Renal cortex interstitium (tissue), 15 donors: ENCODE measurements at places on chromosomes 5 and 9. TPM values are rescaled to one million over a fixed set of nuclear protein-coding genes. Genes with fewer than 3 reads are reported as not detected.

GRCh38 chr5:60604771-60605170 lies 95.2 kb downstream of the DEPDC1B start:
- no peak for DNase-seq

DNA sequence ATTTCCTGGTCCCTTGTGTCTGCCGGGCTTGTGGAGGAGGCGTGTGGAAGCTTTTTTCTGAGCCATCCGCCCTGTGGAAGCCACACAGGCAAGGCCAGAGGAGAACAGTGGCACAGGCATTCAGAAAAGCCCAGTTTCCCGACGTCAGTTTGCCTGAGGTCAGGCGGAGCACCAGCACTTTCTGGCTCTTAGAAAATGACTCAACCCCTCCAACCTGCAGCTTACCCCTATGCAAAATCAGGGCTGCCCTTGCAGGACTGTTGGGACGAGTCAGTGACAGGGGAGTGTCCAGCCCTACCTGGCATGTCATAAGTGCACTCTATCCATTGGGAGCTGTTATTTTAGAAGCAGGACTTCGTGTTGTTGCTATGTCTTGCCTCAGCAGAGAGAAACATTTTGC lies 216.0 kb downstream of the NR3C1 start:
- DNase-seq: no peak

DNA sequence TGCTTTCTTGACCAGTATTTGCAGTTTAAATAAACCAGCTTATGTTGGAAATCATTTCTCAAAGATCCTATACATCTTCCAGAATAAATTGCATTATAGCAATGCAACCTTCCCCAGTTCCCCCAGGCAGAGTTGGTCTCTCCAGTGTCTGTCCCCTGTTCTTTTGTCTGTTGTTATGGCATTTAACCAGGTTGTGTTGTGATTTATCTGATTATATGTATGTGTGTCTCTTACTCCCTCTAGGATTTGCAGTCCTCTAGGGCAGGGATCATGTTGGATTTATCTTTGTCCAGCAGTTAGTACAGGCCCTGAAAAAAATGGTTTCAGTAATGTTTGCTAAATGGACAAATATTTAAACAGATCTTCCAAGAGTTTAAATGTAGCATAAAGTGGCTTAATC lies 17.3 kb downstream of the GARNL3 start:
- DNase-seq: no peak

DNA sequence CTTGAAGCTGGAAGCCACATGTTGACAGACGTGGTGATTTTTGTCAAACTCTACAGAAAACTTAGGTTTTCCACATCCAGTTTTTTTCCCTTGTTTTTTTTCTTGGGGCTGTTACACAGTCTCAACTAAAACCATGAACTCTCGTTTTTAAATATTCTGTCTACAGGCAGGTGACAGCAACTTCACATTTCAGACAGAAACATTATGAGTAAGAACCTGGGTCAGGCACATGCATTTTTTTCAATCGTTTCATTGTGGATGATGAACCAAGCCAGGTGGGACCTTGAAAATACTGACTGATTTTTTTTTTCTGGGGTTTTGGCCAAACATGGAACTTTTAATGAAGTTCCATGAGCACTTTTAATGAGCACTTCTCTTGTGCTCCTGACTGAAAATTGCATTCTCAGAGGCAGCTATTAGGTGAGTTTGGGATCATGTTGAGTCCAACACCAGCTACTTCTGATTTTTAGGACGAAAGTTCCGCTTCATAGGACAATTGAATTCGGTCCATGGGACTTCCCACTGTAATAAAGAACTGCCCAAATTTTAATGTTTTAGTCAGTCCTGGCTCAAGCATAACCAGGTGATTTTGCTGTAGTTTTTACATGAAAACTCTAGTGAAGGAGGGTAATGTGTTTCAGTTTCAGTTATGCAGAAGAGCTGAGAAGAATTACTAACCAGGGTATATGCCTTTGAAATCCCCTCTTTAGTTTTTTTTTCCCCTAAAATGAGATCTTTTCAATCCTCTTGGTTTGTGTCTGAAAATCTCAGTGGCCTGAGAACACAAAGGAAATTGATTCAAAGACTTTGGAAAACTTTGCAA lies 93.2 kb upstream of the ADAMTS16 start:
- DNase-seq: no peak

- no peak for DNase-seq
These were observed 23.7 kb downstream of the ACER2 start for GRCh38 chr9:19432473-19432872.

DNA sequence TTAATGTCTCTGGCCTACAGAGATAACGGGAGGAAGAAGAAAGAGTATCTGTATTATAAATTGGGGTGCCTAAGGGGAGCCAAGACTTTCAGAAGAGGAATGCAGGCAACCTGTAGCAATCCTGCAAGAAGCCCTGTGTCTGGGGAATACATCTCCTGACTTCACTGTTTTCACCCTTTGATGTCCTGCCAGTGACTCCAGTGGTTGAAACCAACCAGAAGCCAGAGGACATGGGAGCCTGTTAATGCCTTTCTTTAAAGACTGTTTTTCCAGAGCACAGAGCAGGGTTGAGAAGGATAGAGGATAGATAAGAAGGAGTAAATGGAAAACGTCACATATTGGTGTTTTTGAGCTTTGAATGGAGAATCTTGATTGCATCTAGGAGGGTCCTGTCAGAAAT lies 151.2 kb downstream of the HACD4 start:
- no peak for DNase-seq

Gene ARID3C
- polyA plus RNA-seq: not detected

Gene SPINK7
- polyA plus RNA-seq: 0.19 TPM

Gene ANKRD18A
- 3.9 TPM for polyA plus RNA-seq
